Activated naive CD4-positive, alpha-beta T cell treated with Interleukin-2 at 50 U/mL for 16 hours (primary cell): ENCODE measurements at places on chromosomes 5 and 9.

GRCh38 chr5:140039561-140039960 lies 3.5 kb downstream of the NRG2 start:
- no peak for DNase-seq

DNA sequence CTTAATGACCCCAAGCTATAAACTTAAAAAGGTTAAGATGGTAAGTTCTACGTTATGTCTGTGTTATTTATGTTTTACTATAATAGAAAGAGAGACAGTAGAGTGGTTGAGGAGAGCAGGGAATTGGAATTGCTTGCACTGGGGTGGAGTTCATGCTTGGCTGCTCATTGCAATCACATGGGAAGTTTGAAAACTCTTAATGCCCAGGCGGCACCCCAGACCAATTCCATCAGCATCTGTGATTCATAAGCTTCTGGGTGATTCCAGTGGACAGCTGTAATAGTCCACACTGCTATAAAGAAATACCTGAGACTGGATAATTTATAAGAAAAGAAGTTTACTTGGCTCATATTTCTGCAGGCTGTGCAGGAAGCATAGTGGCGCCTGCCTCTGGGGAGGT lies 323.9 kb upstream of the MSX2 start:
- no peak for DNase-seq

- no peak for DNase-seq
Observed at GRCh38 chr9:135612981-135613910, 26.1 kb downstream of the GLT6D1 start.

- DNase-seq = no peak
Observed at GRCh38 chr9:69740872-69741505, 18.8 kb downstream of the PTAR1 start.

DNA sequence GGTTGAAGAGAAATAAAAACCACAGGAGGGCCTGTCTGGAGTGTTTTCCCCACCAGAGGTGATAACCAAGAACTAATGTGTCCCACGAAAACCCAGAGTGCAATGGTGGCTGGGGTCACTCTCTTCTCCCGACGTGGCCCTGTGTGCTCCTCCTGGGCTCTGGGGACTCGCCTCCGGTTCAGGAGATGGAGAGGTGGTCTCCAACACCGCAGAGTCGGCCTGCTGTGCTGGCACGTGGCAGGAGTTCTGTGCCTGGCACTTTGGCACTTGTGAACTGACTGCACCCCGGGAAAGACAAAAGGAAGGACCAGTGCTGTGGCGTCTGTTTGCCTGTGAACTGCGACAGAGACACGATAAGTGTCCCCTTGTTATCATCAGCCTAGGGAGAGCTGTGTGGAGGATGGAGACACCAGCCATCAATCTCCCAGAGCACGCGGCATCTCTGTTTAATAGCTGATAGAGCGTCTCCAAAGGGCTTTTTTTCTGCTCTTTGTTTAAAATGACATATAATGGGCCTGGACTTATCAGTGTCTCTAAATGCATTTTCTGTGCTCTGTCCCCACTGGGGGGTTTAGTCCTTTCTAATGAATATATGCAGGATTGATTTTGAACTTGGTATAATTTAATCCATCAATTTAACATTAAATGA lies 98.3 kb downstream of the MRPL36 start:
- no peak for DNase-seq

DNA sequence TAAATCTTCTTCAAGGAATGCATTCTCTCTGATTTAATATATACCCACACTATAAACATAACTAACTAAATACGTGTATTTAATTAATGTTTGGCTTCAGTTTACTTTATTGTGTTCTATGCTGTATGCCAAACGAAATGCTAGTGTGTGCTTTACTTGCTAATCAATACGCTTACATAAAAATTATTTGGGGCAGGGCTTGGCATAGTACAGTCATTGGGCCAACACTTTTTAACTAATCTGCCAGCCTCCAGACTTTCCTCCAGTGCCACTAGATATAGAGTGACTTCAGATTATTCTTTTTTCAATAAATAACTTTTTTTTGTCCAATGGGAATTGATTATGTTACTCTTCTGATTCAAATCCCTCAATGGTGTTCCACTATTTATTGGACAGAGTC lies 8.7 kb upstream of the CARNMT1 start:
- no peak for DNase-seq

- DNase-seq = no peak
Observed at GRCh38 chr9:20314981-20315380, 307.3 kb downstream of the MLLT3 start.

GRCh38 chr9:115328228-115328627 lies 210.3 kb upstream of the TNC start:
- DNase-seq = no peak

DNA sequence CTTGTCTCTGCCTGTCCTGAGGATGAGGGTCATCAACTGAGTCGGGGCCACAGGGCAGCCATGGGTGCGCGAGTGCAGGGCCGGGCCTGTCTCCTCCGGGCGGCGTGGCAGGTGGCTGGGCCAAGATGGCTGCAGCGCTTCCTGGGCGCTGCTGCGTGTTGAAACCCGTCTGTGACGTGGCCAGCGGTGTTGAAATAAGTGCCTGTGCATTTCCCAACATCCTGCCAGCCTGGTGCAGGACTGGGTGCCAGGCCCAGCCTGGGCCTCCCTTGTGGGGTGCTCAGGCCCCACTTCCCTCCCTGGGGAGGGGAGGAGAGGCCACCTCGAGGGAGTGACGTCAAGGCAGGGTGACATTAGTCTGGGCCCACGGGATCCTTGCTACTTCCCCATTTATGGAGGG lies 45.5 kb downstream of the RXRA start:
- DNase-seq = no peak

DNA sequence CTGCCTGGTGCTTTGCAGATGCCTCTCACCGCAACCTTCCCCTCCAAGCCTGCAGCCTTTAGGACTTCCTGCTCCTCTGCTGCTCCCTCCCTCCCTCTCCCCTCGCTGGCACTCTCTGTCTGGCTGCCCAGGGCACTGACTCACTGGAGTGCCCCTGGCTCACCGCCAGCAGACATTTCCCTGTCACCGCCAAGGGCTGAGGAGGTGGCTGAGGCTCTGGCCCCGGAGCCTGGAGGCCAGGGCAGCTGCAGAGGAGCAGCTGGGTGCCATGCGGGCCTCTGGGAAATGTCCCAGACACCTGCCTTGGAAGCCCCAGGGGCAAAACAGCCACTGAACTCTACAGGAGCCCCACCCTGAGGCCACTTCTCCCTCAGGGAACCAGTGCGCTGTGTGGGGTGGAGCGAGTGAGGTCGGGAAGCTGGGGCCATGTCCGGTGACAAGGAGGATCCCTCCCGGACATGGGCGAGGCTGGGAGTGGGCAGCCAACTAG lies 53.4 kb downstream of the TENT4A start:
- DNase-seq = peak; percentile 41

- no peak for DNase-seq
Observed at GRCh38 chr5:31638345-31638744, 586 bp upstream of the PDZD2 start.

DNA sequence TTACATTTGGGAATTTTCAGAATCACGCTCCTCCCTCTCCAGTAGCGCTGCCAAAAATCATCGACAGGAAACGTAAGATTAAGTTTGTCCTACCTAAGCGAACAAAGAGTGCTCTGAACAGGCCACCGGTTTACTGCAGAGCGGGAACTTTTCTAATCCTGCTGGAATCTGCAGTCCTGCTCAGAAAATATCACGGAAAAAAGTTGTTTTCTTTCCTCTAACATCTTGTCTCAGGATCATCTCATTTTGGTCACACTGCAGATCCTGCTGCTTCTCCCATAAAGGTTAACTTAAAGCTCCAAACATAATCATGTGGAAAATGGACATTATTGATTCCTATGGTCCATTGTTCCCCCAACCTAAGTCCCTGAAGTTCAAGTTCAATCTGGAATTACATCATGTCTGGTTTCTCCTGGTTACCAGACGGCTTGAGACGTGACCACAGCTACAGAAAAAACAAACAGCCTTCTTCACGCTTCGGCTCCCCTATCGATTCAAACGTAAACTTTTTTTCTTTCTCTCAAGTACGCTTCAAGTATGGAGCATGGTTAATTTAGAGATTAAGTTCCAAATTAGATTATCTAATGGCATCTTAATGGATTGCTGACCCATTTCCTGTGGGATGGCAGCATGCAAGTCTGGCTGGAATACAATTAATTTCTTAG lies 217.6 kb downstream of the NFIB start:
- no peak for DNase-seq

GRCh38 chr9:70044490-70045307 lies 1.1 kb downstream of the MAMDC2 start:
- no peak for DNase-seq

GRCh38 chr9:88936668-88937067 lies 54.6 kb upstream of the S1PR3 start:
- no peak for DNase-seq

DNA sequence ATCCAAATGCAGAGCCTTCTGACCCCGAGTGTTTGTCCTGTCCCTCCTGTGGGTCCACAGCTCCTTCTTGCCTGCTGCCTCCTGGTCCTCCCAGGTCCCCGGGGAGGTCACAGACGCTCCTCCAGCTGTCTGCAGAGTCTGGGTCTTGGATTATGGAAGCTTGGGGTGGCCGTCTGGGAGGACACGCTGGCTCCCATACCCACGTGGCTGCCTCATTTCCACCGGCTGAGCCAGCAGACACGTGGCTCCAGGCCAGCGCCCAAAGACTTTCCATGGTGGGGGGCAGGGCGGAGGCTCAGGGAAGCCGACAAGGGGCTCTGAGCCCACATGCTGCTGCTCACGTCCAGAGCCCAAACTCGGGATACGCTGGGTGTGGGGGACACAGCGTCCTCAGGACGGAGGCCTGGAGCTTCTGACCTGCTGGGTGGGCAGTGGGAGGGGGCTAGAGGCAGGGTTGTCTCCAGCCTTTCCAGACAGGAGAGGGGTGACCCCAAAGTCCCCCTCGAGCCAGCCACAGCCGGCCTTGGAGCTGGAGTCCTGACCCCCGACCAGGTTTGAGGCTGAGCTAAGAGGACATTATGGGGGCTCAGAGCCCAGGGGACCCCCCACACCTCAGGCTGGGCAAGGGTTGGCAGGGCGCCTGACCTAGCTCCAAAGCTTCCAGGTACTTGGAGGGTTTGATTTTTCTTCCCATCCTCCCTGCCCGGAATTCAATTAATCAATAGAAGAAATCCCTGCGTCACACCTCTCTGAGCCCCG lies 24.2 kb upstream of the RNU6ATAC start:
- no peak for DNase-seq

DNA sequence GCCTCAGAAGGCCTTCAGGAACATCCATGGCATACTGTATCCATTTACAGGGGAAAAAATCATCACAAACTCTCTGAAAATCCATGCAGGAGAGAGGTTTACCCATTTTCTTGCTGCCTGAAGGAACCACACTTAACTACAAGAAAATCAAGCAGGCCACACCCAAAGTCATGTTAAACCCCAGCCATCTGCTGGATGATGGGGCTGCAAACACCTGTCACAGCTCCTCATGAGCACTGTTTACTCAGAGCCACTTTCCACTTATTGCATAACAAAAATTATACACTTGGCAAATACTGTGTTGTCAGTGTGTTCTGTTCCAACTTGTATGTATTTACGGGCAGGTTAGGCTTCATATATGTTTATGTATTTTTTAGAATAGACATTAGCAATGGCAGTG lies 35.8 kb downstream of the PPIC start:
- no peak for DNase-seq

DNA sequence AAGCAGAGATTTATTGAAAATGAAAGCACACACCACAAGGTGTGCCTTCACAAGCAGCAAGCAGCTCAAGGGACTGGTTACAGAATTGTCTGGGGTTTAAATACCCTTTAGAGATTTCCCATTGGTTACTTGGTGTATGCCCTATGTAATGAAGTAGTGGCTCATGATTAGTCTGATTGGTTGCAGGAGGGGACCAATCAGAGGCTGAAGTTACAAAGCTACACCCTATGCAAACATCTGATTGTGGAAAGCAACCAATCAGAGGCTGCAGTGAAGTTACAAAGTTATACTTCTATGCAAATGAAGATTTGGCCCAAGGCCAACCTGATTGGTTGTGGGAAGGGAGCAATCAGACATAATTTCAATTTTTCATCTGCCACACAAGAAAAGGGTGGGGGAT lies 119.9 kb downstream of the C9orf152 start:
- no peak for DNase-seq

DNA sequence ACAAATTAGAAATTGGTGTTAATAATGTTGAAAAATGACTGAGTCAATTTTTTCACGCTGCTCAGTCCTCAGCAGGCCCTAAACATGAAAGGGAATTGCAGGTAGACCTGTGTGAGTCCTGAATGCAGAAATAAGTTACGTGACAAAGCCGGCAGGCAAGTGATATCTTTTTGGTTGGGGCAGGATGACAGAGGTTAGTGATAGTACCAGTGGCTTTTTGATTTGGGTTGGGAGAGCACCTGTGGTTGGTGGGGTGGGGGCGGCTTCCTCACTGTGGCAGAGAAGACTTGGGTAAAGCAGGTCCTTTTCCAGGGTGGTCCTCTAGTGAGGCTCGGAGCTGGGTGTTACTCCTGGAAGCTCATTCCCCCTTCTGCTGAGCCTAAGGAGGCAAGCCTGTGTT lies 164.7 kb downstream of the TMEM167A start:
- DNase-seq = no peak

DNA sequence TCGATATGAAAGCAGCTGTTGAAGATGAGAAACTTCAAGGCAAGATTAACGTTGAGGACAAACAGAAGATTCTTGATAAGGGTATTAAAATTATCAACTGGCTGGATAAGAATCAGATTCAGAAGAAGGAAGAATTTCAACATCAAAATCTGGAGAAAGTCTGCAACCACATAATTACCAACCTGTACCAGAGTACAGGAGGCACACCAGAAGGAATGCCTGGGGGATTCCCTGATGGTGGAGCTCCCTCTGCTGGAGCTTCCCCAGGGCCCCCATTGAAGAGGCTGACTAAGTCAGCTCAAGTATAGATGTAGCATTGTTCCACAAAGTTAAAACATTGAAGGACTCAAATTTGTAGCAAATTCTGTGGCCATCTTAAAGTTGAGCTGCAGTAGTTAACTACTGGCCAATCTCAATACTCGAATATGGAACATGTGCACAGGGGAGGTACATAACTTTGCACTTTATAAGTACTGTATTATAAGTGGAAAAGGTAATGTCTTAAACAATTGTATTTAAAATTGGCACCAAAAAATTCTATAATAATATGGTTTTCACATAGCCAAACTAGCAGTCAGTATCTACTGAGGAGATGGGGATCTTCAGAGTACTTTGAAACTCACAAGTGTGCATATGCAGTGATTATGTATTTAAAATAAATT lies 237.5 kb downstream of the CHSY3 start:
- DNase-seq = no peak
